Epithelial cell of esophagus (primary cell): ENCODE measurements at places on chromosomes 3 and 15.

DNA sequence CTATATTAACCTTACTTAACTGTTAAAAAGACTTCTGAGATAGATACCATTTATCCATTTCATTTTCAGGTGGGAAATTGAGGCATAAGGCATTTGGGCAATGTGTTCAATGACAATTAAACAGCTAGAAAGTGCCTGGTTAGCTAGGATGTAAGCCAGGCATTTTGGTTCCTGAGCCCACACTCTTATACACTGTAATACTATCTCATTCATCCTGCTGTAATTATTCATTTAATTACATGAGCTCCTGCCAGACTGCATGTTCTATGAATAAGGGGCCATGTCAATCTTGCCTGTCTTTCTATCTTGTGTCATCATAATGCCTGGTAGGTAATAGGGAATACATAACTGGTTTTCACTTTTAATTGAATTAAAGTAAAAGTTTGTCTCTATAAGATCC lies 74.0 kb downstream of the RBMS3 start:
- DNase-seq = no peak

GRCh38 chr3:123421353-123422174 lies 27.3 kb downstream of the ADCY5 start:
- peak; percentile 20 for DNase-seq

GRCh38 chr3:150237490-150237889 lies 170.6 kb upstream of the TSC22D2 start:
- peak; percentile 92 for DNase-seq

GRCh38 chr3:156898296-156898880 lies 72.2 kb downstream of the LEKR1 start:
- DNase-seq = no peak

DNA sequence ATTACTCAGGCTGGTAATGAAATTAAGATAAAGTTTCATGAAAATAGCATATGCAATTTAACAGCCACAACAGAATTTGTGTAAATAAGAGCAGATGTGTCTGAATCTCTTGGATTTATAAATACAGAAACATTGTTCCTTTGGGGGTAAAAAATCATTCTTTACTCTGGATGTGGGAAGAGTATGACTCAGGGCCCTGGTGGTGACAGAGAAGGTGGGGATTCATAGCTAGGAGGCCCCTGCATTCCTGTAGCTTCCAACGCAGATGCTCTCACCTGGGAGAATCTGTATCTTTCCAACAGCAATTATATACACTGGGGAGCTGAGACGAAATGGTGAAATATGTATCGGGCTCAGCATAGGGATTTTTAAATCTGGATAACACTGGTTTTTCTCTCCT lies 167.6 kb upstream of the CADPS start:
- no peak for DNase-seq

DNA sequence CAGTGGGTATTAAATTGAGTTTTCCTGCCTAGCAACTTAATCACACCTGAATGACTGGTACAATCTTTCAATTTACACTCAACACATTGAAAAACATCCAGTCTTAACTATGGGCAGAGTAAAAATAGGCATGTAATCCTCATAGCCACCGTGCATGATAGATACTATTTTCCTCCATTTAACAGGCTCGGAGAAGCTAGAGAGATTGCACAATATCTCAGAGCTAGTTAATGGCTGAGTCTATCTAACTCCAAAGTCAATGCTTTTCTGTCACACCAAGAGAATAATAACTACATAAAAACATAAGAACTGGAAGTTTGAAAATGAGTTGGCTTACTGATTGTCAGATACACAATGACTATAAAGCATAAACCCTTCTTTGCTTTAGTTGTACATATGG lies 36.8 kb downstream of the LSAMP start:
- no peak for DNase-seq

GRCh38 chr15:82910721-82911120 lies 41.8 kb downstream of the HOMER2 start:
- no peak for DNase-seq

- no peak for DNase-seq
Measured at GRCh38 chr3:179072100-179072438, 460 bp upstream of the ZMAT3 start.

DNA sequence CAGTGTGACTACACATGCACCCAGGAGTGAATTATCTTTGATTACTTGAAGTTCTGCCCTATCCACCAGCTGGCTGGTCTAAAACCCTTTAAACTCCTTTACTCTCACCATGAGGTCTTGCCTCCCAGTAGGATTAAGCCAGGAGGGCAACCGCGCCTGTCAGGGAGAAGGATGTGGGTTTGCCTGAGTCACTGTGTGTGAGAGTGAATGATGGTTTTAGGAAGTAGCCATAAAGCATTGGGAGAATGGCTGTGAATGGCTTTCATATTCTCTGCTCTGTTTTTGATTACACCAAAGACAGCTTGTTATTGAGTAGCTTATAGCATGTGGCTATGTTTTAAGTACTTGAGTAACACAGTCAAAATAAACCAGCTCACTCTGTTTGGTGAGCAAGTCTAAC lies 637.7 kb upstream of the TBL1XR1 start:
- peak; percentile 85 for DNase-seq

DNA sequence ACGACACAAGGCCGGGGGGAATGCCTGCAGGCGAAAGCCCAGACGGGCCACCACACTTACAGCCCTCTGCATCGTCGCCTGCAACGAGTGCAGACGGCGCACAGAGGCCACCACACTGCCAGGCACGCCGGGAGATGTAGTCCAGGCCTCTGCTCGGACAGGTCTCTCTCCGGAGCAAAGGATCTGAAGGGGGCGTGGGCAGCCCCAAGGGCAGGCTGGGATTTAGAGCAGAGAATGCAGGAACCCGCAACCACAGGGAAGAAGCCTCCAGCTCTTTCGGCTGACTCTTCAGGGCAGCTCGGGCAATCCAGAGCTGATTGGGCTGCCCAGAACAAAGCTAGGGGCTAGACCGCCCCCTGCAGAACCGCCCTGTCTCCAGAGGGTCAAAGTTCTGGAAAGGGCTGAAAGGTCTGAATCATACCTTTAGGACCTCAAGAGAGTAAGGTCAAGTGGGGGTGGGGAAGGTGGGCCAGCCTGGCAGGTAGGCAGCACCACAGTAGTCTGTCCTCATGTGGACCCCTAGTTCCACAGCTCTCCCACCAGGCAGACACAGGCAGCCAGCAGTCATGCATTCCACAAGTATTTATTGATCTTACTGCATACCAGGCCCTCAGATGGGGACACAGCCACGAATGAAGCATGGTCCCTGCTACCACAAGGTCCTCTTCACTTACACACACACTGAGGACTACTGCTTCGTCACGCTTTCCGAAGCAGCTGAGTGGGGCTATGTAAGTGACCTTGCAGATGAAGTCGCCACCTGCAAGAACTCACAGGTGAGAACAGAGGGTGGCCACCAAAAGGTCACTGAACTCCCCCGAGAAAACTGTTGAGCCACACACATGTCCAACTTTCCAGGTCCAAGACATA lies at the start of gene AMT:
Gene AMT (minus strand): TSS at position 95 of the 870 bp plus-strand sequence. CDS start 23 bp downstream, at position 72.
- DNase-seq = no peak

DNA sequence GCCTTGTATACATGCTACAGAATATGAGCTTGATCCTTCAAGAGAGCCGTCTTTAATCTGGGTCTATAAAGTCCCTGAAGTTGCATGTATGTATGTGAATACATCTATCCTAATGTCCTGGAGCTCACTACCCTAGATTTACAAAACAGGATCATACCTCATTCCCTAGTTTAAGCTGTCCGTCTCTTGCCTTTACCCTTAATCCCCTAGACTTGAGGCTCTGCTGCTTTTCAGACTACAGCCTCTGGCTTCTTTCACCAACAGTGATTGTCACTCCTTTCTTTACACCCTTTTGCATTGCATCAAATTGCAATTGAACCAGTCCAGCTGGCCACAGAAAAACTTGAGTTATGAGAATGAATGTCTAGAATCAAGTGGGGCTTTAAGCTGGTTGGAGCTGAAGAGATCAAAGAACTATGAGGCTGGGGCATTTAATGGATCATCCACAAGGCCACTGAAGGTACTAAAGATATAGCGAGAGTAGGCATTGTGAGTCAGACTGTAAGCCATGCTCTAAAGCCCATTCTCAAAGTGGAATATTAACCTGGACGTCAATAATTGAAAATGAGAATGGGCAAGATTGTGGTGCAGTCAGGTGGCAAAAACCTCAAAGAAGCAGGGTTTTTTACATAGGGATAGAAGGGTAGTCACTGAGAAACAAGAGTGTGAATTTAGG lies 12.3 kb upstream of the PLD1 start:
- DNase-seq = no peak

DNA sequence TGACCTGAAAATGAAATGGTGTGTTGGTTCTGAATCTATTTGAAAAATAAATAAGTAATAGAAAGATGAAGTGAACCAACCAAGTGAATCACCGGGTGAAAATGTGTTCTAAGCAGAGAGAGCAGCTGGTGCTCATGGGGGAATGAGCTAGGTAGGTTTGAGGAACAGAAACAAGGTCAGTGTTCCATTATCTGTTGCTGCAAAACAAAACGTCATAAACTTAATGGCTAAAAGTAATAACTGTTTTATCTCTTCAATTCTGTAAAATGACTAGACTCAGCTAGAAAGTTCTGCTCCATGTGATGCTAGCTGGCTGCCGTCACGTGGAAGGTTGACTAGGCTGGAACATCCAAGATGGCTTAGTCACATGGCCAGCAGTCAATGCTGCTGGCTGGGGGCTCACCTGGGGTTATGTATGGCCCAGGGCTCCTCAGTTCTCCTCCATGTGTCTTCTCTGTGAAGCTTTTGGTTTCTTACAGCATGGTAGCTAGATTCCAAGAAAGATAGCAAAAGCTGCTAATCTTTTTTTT lies 13.3 kb upstream of the SH3BP5 start:
- DNase-seq = no peak

DNA sequence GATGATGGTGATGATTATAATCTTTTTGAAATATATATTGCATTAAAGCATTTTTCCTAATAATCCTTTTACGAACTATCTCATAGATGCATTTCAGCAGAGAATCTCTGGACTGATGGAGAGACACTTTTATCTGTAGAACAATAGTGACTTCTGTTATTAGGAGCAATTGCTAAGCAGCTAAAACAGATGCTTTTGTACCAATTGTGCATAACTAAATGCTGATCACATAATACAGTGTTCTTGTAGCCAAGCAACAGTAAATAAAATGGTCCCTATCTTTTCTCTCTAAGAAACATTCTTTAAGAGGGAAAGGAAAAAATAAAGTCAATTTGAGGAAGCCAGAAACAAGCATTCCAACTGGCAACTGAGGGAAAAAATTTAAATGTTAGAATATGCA lies 405.8 kb upstream of the GOLIM4 start:
- DNase-seq = no peak

DNA sequence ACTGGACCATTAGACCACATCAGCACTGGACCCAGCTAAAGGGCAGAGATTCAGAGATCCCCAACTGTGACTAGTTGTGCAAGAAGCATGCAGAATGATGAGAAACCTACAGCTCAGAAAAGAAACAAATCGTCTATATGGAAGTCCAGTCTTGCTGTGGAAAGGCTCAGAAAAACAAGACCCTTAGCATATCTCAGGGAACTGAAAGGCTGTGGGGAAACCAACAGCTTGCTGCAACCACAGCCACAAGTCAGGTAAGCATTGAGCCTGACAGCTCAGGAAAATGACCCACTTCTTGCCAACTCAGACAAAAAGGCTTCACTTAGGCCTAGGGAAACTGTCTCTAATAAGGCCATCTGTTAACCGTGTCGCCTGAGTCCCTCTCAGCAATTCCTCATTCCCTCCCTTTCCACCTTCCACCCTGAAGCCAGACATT lies 145.6 kb downstream of the LSAMP start:
- DNase-seq = no peak

DNA sequence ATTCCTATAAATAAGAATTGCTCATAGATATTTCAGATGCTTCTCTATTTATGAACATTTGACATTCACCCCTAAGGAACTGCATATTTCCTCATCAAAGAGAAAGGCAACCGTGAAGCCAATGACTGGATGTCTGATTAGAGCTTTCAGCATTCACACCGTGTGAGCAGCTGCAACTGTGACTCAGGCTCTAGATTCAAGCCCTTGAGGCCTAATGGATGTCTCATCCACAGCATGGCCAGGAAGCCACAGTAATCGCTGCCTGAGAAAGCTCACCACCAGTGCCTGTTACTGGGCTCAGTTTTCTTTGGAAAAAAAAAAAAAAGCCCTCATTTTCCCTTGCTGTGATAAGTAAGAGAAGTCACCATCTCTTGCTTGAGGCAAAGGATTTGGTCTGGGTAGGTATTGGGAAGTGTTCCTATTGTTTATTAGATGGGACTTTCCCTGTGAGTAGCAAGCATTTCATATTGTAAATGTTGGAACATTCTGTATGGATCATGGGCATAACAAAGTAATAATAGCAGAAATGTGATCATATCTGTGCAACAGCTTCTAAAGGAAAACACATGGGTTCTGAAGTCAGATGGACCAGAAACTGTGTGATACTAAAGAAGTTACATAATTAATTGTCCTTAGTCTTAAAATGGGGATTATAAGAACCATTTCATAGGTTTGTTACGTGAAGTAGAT lies 783.7 kb downstream of the AGBL1 start:
- DNase-seq = peak; percentile 97

- no peak for DNase-seq
Measured at GRCh38 chr3:188332085-188332484, 178.1 kb downstream of the LPP start.

GRCh38 chr3:23258110-23258509 lies 55.0 kb downstream of the UBE2E2 start:
- no peak for DNase-seq
